Fibroblast of upper back skin (primary cell): ENCODE measurements at places on chromosomes 12 and 14.

GRCh38 chr12:52056801-52057637 is 5.8 kb downstream of the NR4A1 start:
- no peak for DNase-seq

GRCh38 chr14:63045612-63046320 is 508 bp upstream of the KCNH5 start:
- DNase-seq: peak; percentile 20

DNA sequence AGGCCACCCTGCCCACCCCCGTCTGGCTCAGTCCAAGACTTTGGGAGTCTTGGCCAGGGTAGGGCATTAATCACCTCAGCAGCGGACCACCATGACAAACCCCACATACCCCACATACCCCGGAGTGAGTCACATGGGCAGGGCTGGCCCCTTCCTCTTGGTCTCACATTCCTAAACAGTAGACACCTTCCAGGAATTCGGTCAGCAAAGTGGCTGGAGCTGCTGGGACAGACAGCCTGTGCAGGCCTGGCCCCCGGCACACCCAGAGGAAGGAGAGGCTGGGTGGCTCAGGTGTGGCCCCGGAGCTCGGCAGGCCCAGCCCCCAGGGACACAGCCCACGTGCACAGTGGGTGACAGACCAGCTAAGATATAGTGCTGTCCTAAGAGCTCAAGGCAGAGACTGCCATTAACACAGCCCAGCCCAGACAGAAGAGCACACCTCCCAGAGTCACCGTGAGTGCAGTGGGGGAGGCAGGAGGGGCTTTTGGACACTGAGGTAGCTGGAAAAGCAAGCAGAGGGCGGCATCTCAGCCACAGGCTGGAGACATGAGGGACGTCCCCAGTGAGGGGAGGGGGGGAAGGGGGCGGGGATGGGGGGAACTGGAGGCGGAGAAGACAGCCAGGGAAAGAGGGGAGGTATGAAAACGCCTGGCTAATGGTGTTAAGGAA is 24.0 kb downstream of the CCDC85C start:
- DNase-seq: peak; percentile 95

- no peak for DNase-seq
Measured at GRCh38 chr12:106681210-106681609, 93.3 kb upstream of the RIC8B start.

- DNase-seq: peak; percentile 76
Measured at GRCh38 chr14:103334644-103335622, 896 bp downstream of the EIF5 start.

GRCh38 chr12:72272091-72272661 is at the start of gene TRHDE:
TSS of gene TRHDE (plus strand) at chr12:72272370. CDS start at chr12:72272644, 274 bp downstream.
- peak; percentile 64 for DNase-seq

- DNase-seq: no peak
Measured at GRCh38 chr12:110234755-110235154, 46.3 kb upstream of the ATP2A2 start.

GRCh38 chr12:105084251-105085250 is at the start of gene ALDH1L2:
TSS of gene ALDH1L2 (minus strand) at chr12:105084458. CDS start at chr12:105084436, 22 bp downstream.
- peak; percentile 90 for DNase-seq

- no peak for DNase-seq
Measured at GRCh38 chr14:35368139-35368460, 36.4 kb downstream of the NFKBIA start.

DNA sequence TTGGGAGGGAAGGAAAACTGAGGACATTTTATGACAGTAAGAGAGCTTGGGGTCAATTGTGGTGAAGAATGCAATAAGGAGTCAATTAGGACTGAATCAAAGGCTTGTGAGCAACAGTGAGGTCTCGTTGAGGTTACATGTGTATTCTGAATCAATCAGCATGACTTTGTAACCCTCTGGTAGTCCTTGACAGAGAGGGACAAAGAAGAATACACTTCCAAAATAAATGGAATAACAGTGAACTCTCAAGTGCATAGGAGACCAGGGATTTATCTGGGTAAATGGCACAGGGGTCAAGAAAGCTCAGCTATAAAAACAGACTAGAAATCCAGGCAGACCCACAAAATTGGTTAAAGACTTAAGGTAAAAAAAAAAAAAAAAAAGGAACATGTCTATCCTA is 85.1 kb upstream of the NAV3 start:
- DNase-seq: no peak

- DNase-seq: no peak
Measured at GRCh38 chr12:45928309-45928708, 62.1 kb downstream of the SCAF11 start.

DNA sequence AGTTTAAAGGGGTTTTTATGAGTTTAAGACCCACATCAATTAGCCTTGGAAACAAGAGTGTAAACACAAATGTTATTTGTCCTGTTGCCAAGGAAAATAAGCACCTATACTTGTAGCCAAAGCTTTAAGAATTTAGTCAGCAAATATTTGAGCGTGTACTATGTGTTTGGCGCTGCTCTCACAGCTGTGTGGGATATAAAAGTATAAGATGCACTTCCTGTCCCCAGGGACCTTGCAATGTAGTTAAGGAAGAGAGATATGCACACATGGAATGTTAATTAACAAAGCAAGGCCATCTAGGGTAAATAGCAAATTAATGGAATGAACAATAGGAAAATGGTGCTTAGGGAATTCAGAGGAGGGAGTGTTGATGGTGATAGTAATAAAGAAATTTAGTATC is 134.9 kb upstream of the SRRM4 start:
- no peak for DNase-seq

DNA sequence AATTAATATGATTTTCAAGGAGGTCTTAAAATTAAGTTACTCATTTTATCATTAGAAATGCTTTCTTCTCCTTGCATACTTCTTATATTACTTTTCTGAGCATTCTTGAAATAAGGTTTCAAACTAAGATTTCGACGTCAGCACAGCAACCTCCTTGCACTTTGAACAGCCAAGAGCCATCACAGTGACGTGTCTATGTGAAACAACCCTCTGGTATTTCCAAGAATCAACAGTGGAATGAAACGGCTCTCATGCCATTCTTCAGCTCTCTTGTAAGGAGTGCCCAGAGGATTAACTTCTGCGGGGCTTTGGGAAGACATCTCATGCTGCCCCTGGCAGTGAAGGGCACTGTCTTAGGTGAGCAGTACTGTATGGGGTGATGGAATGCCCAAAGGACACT is 109.2 kb downstream of the EFCAB11 start:
- DNase-seq: peak; percentile 86

GRCh38 chr12:49556391-49557186 is 11.4 kb downstream of the MCRS1 start:
- no peak for DNase-seq

GRCh38 chr12:47734725-47735480 is 9.6 kb upstream of the ENDOU start:
- no peak for DNase-seq

DNA sequence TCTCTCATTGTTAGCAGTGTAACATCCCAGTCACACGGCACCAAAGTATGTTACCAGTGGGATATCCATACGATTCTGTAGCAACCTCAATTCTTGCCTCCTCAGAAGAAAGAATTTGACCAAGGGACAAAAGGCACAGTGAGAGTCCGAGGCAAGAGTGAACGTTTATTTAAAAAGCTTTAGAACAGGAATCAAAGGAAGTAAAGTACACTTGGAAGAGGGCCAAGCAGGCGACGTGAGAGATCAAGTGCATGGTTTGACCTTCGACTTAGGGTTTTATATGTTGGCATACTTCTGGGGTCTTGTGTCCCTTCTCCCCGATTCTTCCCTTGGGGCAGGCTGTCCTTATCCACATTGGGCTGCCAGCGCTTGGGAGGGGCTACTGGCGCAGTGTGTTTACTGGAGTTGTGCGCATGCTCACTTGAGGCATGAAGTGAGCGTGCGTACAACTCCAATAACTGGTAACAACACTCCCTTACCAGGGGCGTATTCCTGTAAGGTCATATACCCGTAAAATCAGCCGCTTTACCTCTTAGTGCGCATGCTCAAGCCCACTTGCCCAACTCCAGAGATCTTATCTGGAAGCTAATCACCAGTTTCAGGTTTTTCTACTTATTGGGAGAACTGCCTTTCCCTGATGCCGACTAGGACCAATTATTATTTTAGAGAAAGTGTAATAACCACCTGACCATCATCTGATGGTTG is 71.7 kb downstream of the FAR2 start:
- DNase-seq: no peak

DNA sequence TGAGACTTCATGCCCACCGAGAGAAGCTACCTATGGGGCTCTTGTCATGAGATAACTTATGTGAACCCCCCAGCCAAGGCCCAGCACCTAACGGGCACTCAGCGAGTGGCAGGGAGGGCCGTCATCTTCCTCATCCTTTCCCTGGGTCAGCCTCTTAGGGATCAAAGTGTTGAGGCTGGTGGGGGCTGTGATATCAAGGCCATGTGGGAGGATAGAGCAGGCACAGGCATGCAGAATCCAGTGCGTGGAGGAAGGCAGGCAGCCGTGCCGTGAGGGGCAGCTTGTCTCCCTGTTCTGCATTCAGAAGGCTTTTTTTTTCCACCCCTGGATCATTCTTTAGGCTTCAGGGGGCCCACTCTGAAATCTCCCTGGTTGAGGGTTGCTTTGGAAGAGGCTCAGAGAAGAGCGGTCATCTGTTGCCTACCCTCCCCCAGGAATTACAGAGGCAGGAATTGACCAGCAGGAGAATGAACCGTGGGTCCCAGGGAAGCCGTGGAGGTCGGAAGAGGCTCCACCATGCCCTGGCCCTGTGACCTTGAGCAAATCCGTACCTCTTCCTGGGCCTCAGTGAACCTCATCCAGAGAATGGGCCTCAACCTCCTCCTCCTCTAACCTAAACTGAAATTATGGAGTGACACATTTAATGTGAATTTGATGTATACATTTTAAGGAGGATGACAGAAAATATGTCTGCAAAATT is 62.8 kb downstream of the BEGAIN start:
- no peak for DNase-seq

- DNase-seq: peak; percentile 57
Measured at GRCh38 chr12:54038871-54039414, 6.1 kb downstream of the HOXC5 start.

DNA sequence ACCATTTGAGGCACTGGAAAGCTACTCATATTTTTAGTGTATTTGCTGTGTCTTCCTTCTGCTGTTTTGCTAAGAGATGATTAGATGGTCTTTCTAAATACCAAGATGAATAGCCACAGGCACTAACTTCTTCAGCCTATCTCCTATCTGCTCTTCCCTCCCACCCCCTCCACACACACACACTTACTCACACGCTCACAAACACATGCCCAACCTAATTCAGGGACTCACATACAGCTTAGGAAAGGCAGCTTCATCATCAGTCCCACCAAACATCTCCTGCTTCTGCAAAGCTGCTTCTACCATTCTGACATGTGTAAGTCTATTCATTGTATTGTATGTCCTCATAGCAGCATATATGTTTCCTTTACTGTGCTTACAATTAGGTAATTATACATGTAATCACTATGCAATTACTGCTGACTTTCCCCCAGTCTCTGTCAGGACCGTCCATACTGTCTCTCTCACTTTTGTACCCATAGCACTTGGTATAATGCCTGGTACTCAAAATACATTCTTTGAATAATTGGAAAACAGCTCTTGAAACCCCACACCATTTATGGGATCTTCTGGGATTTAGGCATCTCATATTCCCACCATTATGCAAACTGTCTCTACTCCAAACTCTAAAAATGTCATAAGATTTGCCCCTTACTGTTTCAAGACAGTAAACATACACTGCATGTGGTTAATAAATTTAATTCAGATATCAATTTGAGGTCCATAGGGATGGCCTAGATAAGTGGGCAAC is 83.3 kb upstream of the HIF1A start:
- DNase-seq: no peak

DNA sequence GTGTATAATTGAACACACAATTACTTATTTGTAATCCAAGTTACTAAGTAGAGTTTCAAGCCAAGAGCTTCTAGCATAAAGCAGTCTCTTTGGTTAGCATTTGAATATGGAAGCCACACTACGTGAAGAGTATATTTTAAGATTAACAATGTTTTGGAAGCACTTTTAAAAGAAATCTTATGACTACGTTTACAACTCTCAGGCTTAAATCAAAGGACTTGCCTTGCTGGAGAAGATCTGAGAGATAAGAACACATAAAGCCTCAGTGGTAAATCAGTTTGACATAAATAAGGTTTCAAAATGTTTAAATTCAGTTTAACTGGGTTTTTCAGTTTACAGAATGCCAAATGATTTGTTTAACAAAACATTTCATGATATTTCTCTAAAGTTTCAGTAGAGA is 161.9 kb upstream of the PDE3A start:
- DNase-seq: no peak

DNA sequence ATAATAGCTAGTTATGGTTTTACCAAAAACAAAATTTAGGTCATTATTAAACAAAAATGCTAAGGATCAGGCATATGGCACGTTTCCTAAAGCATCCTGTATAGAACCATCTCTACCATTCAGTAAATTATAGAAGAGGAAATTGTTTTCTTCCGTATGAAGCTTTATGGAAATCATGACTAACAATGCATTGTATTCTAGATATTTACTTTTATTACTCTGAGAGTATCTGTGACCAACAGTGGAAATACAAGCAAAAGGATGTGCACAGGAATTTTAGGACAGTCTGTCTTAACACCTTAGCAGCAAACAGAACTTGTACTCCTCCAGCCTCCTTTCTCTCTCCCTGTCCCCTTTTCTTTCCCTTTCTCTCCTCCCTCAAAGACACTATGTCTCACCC is 7.1 kb downstream of the DENND5B start:
- no peak for DNase-seq

- DNase-seq: no peak
Measured at GRCh38 chr12:78891646-78892353, 27.2 kb downstream of the SYT1 start.

DNA sequence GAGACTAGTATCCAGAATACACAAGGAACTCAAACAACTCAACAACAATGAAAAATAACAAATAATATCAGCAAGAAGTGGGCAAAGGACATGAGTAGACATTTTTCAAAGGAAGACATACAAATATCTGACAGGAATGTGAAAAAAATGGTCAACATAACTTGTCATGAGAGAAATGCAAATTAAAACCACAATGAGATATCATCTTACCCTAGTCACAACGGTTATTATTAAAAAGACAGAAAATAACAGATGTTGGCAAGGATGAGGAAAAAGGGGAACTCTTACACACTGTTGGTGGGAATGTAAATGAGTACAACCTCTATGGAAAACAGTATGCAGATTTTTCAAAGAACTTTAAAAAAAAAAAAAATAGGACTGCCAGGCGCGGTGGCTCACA is 20.4 kb downstream of the VWF start:
- DNase-seq: peak; percentile 41

DNA sequence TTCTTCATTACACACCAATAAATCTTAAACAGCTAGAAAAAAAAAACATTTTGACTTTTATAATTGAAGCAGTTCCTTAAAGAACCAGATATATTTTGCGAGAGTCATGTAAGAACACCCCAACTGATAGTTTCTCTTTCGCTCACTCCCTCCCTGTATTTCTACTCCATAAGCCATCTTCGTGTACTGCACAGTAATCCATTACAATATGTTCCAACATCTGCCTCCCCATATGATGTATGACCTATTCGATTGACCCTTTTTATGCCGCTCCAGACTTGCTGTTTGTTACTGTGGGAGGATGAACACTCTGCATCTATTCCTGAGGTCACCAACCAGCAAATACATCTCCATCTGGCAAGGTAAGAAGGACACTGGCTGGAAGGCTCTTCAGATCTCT is 331.7 kb downstream of the SOX5 start:
- no peak for DNase-seq

GRCh38 chr14:50542941-50543418 is 10.6 kb upstream of the MAP4K5 start:
- peak; percentile 59 for DNase-seq
